ENCODE measurements at places on chromosomes 12 and 14.

DNA sequence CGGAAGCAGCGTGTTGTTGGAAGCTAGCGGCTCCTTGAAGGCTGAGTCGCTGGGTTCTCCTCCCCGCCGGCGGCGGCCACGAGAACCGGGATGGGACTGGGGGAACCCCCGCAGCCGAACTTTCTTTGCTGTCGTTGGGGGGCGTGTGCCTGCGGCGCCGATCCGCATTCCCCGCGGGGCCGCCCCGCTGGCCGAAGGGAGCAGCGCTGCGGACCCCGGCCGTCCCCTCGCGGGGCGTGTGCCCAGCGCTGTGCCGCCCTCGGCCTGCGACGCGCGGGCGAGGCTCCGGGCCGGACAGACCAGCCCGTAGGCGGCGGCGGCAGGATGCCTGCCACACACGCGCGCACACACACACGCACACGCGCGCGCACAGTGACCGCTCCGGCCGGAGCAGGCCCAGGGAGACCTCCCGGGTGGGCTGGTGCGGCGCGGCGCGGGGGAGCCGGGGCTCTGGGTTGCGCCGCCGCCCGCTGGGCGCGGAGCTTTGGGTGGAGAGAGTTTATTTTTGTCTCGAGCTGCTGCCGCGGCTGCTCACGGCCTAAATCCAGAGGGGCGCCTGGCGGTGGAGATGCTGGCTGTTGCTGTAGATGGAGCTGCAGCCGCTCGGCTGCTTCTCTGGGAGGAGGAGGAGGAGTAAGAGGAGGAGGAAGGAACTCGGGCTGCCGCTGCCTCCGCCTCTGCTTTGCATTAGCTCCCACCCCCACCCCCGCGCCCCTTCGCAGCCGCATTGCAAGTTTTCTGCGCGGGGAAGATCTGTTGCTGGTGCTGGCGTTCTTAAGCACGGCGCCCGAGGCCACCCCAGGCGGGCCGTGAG, at the start of gene SAMD4A:
Gene SAMD4A, plus strand, starts transcription at position 719 of the 814 bp plus-strand sequence. CDS start 789 bp downstream, outside the sequence.
- peak; percentile 76 for DNase-seq

DNA sequence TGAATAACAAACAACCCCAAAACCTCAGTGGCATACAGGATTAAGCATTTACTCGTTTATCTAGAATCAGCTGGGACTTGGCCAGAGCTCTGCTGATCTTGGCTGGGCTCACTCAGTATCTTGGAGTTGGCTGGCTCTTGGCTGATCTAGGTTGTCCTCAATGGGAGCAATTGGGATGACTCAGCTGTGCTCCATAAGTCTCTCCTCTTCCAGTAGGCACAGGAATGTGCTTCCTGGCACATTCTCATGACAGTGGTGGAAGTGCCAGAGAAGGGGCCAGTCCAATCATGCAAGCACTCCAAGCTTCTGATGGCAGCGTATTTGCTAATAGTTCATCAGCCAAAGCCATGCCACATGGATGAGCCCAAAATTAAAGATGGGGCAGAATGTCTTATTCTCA, 41.7 kb upstream of the ANO4 start:
- no peak for DNase-seq

DNA sequence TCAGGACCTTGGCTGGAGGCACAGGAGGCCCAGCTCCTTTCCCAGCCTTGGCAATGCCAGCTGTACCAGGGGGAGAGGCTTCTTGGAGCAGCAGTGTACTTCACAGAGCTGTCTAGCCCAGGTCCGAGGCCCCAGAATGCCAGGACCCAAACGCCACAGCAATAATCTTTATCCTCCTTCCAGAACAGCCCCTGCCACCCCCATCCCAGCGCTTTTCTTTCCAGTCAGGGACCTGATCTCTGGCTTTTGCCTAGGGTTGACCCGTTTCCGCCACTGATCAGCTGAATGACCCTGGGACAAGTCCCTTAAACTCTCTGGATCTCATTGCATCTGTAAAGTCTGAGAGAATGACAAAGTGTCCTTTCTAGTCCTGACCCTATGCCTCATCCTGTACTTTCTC, 5.1 kb downstream of the LAG3 start:
- DNase-seq = no peak

- no peak for DNase-seq
Measured at GRCh38 chr12:122481861-122482260, 18.9 kb downstream of the ZCCHC8 start.

DNA sequence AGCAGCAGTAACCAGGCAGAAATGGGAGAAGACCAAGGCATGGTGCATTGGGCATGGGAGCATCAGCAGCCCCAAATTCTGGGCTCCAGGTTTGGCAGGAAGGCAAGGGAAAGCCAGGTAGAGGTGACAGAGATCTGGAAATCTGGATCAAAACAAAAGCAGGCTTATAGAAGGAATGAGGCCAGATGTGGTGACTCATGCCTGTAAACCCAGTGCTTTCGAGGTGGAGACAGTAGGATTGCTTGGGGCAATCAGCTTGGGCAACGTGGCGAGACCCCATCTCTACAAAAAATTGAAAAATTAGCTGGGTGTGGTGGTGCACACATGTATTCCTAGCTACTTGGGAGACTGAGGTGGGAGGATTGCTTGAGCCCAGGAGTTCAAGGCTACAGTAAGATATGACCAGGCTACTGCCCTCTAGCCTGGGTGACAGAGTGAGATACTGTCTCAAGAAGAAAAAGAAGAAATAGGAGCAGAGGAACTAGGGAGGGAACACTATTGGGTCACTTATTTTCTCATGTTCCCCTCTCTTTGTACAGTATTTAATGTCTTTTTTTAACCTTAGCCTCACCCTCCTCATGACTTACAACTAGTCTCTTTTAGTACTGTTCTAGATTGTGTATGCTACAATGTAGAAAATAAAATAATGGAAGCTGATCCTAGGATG, 25.1 kb downstream of the SLC4A8 start:
- DNase-seq = no peak

GRCh38 chr14:93231129-93231979, 24.3 kb downstream of the UBR7 start:
- no peak for DNase-seq

GRCh38 chr12:9163392-9163791, 44.8 kb downstream of the PZP start:
- DNase-seq = no peak

- DNase-seq = no peak
Measured at GRCh38 chr14:68401855-68402254, 391.0 kb downstream of the ZFP36L1 start.

DNA sequence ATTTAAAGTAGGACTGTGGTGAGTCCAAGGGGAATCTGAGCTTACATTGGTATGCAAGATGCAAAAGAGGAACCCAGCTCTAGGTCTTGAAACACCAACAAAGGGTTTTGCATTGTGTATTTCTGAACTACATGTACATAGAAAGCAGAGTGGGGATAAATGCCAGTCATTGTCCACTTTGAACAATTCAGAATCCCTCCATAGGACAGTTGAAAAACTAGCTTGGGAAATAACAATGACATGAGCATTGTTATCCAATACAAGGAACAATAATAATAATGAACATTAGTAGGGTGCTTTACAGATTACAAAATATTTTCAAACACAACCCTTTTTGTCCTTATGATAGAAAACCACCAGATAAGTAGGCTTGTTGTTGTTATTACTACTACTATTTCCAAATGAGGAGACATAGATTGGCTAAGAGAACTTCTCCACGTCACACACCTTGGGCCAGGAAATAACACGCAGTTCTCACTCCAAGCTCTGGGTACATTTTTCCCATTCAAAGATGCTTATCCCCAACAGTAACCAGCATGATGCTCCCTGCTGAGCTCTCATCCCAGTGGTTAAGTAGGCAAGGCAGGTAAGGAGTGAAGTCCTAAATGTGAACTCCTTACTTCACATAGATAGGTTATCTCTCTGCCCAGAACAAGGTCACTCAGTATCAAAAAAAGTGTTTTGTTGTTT, 51.7 kb upstream of the RASSF8 start:
- no peak for DNase-seq

DNA sequence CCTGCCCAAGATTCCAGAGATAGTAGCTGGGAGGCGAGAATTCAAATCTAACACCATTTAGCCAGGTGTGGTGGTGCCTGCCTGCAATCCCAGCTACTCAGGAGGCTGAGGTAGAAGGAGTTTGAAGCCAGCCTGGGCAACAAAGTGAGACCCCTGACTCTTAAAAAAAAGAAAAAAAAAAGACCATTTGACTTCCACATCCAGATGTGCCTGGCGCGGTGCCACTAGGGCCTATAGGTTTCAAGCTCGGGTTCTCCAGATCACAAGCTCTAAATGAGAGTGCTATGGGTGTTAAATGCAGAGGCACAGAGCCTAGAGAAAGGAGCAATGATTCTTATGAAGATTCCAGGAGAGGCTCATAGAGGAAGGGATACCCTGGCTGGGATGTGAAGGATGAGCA, 22.5 kb downstream of the SYNE3 start:
- DNase-seq = no peak

DNA sequence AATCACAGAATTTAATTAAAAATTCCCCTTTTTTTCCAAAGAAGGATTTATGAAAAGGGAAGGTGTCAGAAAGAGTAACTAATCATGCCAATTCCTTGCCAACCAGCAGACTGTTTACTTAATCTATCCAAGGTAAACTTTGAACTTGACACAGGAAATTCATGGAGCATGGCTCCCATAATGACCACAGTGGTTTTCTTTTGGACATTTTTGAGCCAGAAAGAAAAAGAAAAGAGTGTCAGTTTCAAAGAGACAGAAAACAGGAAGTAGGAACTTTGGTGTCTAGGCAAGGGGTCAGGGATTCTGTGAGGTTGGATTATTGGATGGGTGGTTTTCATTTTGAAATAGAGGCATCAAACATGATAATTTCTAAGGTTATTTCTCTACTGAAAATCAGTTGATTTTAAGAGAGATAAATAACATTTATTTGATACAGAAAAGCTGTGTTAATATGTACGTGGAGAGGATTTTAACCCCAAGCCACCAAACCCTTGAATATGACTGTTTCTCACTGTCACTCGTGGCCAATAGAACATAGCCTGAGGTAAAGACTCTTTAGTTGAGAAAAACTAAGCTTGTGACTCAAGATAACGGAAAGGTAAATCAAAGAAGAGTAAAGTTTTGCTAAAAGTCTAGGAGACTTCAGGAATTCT, 196.1 kb downstream of the TTC6 start:
- DNase-seq = no peak

GRCh38 chr12:11829764-11830194, 180.3 kb downstream of the ETV6 start:
- no peak for DNase-seq

- DNase-seq = peak; percentile 52
Measured at GRCh38 chr14:73633116-73634010, 11.4 kb upstream of the DNAL1 start.

GRCh38 chr12:18967814-18968213, 161.7 kb upstream of the PLEKHA5 start:
- DNase-seq = no peak

DNA sequence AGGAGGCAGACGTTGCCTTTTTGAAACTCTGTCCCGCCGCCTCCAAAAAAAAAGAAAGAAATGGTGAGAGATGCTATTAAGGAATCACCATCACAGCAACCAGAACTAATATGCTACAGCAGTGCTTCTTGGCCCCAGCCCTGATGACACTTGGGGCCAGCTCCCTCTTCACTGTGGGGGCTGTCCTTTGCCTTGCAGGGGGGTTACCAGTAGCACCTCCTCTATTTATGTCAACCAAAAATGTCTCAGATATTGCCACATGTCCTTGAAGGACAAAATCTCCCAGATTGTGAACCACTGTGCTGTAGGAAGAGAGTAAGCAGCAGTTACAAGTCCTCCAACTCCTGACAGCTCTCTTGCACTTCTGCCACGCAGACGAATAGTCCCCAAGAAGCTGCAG, 76.4 kb downstream of the LRRC74A start:
- DNase-seq = no peak

GRCh38 chr14:79899610-79900009, 311.7 kb downstream of the DIO2 start:
- DNase-seq = no peak

- no peak for DNase-seq
Measured at GRCh38 chr12:69991690-69992288, 166.8 kb downstream of the MYRFL start.

GRCh38 chr12:106280106-106280505, 22.4 kb upstream of the TCP11L2 start:
- DNase-seq = no peak

GRCh38 chr12:124168016-124168786, 126.7 kb upstream of the RFLNA start:
- no peak for DNase-seq

GRCh38 chr14:48563489-48563888, 888.1 kb upstream of the MDGA2 start:
- DNase-seq = no peak

DNA sequence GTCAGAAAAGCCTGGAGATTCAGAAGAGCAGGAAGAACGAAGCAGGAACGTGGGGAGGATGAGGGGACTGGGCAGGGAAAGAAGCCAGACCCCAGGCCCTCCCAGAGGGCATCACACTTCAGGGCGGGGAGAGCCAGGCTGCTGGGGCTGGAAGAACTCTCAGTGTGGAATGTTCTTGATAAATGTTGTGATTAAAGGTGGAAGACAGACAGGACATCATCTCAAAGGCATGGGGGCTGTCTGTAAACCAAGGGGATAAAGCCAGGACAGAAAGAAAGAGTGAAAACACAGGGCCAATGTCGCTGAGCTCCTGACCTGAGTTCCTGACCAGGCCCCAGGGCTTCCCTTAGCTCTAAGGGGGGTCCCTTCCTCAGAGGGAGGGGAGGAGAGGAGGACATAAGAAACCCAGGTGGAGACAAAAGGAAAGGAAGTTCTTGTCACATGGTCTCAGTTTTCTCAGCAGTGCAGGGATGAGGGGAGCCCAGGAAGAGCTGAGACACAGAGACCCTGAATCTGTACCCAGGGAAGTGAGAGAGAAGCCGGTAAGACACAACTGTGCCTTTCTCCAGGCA, 56.3 kb downstream of the SETD3 start:
- no peak for DNase-seq

- DNase-seq = no peak
Measured at GRCh38 chr12:66272650-66273049, 29.6 kb upstream of the HELB start.

DNA sequence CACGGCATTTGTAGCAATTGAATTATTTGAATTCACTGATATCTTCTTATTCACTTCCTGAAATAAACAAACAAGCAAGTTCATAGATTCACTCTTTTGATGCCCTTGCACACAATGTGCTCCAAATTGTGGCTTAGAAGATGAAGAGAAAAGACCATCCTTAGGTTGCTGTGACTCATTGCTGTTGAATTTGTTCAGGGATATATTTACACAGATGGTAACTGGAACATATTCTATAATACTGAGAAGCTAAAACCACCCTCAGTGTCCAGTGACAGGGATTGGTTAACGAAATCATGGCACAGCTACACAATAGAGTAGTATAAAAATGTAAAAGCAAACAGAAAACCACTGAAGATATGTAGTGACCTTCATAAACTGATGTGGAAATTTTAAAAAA, 3.1 kb downstream of the PRB4 start:
- no peak for DNase-seq

Data from SW 1271 (cell line).